ENCODE measurements at places on chromosomes 7 and 10. TPM values are rescaled to one million over a fixed set of nuclear protein-coding genes. Genes with fewer than 3 reads are reported as not detected.
A peak's percentile ranks its signal among the peaks of the same experiment; 100 is the strongest.

The SLC25A40 gene
- 38.0 TPM for total RNA-seq

The SHH gene
- not detected for total RNA-seq

The DRGX gene
- total RNA-seq, result not detected

The PRXL2A gene
- total RNA-seq, result 15.0 TPM

The NUTM2A gene
- total RNA-seq, result 0.64 TPM

The PDGFA gene
- total RNA-seq, result 5.2 TPM

- no peak overlapping the region for H3K27ac ChIP-seq
- peaks cover 24% of the 10 kb centered on the region for H3K4me1 ChIP-seq
- H3K27me3 ChIP-seq, result no peaks in the 10 kb centered on the region
- H3K36me3 ChIP-seq, result no peaks in the 10 kb centered on the region
- H3K4me3 ChIP-seq, result no peak overlapping the region
Measured at GRCh38 chr10:16964576-16965343, 147.5 kb upstream of the RSU1 start.

DNA sequence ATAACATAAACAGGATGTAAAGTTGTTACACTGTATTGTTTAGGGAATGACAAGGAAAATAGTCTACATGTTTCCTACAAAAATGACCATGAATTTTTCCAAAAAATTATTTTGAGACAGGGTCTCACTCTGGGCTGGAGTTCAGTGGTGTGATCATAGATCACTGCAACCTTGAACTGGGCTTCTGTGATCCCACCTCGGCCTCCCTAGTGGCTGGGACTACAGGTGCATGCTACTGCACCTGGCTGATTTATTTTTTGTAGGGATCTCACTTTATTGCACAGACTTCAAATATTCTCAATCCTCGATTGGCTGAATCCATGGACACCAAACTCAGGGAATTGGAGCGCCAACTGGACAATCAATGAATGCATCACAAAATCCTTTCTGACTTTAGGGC is 6.6 kb downstream of the CHCHD2 start:
- H3K27ac ChIP-seq, result no peak overlapping the region
- H3K4me3 ChIP-seq, result no peak overlapping the region
- peaks cover 41% of the 10 kb centered on the region for H3K36me3 ChIP-seq
- DNase-seq, result no peak
- H3K27me3 ChIP-seq, result no peaks in the 10 kb centered on the region

- no peak for DNase-seq
- no peaks in the 10 kb centered on the region for H3K4me1 ChIP-seq
- no peak overlapping the region for H3K4me3 ChIP-seq
- H3K36me3 ChIP-seq, result no peaks in the 10 kb centered on the region
Measured at GRCh38 chr10:116331815-116332214, 7.6 kb downstream of the CCDC172 start.

The LHFPL3 gene
- not detected for total RNA-seq

The PTEN gene
- 42.1 TPM for total RNA-seq

DNA sequence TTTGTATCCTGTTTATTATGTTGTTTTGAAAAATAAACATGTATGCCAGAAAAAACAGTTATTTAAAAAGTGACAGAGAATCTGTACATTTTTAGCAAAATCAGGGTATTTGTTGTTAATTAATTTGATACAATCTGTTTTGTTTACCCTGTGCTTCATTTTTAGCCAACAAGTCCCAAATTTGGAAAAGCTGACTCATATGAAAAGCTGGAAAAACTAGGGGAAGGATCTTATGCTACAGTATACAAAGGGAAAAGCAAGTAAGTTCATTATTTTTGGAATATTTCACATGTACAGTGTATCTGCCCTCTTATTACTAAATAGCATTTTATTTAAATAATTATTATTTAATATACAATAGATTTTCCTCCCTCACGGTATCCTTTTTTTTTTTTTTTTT is 151.4 kb downstream of the CDK14 start:
- H3K27me3 ChIP-seq, result no peaks in the 10 kb centered on the region
- H3K4me1 ChIP-seq, result no peaks in the 10 kb centered on the region
- DNase-seq, result no peak
- H3K27ac ChIP-seq, result no peak overlapping the region

GRCh38 chr7:1466524-1467271 is 7.4 kb upstream of the MICALL2 start:
- no peaks in the 10 kb centered on the region for H3K4me1 ChIP-seq
- no peak overlapping the region for H3K4me3 ChIP-seq
- no peak for DNase-seq

DNA sequence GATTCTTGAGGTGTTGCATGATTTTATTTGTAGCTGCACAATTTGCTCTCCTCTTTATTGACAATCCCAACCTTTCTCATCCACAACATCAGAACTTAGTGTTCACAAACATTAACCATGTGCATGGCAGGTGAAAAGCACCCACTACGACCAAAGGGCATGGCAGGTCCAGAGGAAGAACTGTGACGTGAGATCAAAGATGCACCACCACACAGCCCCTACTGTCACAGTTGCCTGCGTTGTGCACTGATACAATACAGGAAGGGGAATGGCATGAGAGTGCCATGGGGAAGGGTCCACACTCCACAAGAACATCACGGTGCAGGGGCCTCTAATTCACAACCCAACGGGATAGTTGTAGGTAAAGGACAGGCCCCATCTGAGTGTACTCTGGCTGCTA is 217.1 kb upstream of the PFKP start:
- no peak for DNase-seq
- H3K36me3 ChIP-seq, result no peaks in the 10 kb centered on the region
- H3K4me1 ChIP-seq, result no peaks in the 10 kb centered on the region
- H3K27ac ChIP-seq, result no peak overlapping the region
- H3K4me3 ChIP-seq, result no peak overlapping the region
- peaks cover 15% of the 10 kb centered on the region for H3K27me3 ChIP-seq

- H3K36me3 ChIP-seq, result no peaks in the 10 kb centered on the region
- no peak overlapping the region for H3K27ac ChIP-seq
- H3K27me3 ChIP-seq, result no peaks in the 10 kb centered on the region
- peaks cover 45% of the 10 kb centered on the region for H3K4me1 ChIP-seq
- DNase-seq, result no peak
- H3K4me3 ChIP-seq, result no peak overlapping the region
Measured at GRCh38 chr7:25619381-25619780, 391.1 kb upstream of the NPVF start.

- no peak overlapping the region for H3K27ac ChIP-seq
- no peak for DNase-seq
- no peak overlapping the region for H3K4me3 ChIP-seq
- peaks cover 3% of the 10 kb centered on the region for H3K27me3 ChIP-seq
- H3K36me3 ChIP-seq, result no peaks in the 10 kb centered on the region
- H3K4me1 ChIP-seq, result no peaks in the 10 kb centered on the region
Measured at GRCh38 chr7:117472335-117472734, 7.5 kb upstream of the CFTR start.

GRCh38 chr7:110541962-110542361 is 549.0 kb upstream of the LRRN3 start:
- H3K4me3 ChIP-seq, result no peak overlapping the region
- DNase-seq, result no peak
- no peak overlapping the region for H3K27ac ChIP-seq
- H3K4me1 ChIP-seq, result no peaks in the 10 kb centered on the region
- H3K36me3 ChIP-seq, result no peaks in the 10 kb centered on the region

DNA sequence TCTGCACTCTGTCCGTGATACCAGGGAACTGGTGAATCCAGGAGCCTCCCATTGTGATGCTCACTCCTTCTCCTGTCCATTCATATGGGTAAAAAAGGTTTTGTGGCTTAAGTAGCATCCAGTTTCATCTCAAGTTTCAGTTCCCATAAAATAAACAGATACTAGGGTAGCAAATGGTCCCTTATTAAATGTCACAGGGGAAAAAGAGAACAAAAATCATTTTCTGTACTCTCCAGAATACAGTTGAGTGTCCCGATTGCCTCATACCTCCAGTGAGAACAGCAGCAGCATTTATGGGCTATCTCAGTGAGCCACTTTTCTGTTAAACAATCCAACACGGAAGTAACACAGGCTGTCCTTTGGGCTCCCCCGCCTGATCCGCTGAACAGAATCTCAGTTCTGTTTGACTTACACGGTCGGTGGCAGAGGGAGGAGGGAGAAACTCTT is 179.6 kb downstream of the CELF2 start:
- DNase-seq, result no peak
- no peak overlapping the region for H3K4me3 ChIP-seq
- H3K27ac ChIP-seq, result peak overlapping the region; percentile 62
- no peaks in the 10 kb centered on the region for H3K27me3 ChIP-seq
- peaks cover 91% of the 10 kb centered on the region for H3K36me3 ChIP-seq
- H3K4me1 ChIP-seq, result peaks cover 97% of the 10 kb centered on the region

DNA sequence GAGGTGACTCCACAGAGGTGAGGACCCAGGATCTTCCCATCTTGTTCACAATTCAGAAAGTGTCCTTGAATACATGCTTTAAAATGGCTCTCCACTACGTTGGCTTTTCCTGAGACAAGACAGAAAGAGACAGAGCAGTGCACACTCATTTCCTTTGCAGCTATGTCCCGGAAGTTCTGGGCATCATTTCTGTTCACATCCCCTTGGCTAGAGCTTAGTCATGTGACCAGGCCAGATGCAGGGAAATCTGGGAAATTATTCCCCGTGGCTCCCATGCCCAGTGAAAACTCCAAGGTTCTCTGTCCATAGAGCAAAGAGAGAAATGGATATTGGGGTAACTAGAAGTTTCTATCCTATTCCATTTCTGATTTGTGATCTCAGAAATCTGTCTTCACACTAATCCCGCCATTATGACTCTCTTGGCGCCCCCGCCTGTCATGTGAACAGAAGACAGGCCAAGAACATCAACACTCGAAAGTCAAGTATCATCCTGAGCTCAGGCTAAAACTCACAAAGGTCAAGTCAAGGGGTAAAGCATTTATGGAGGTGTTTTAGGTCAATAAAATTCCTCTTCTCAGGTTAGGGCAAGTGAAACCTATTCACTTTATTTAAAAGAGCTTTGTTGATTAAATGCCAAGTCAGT is 251.4 kb upstream of the HABP2 start:
- peaks cover 15% of the 10 kb centered on the region for H3K27me3 ChIP-seq
- H3K4me1 ChIP-seq, result peaks cover 4% of the 10 kb centered on the region
- no peaks in the 10 kb centered on the region for H3K36me3 ChIP-seq
- no peak overlapping the region for H3K4me3 ChIP-seq
- peak; percentile 12 for DNase-seq

DNA sequence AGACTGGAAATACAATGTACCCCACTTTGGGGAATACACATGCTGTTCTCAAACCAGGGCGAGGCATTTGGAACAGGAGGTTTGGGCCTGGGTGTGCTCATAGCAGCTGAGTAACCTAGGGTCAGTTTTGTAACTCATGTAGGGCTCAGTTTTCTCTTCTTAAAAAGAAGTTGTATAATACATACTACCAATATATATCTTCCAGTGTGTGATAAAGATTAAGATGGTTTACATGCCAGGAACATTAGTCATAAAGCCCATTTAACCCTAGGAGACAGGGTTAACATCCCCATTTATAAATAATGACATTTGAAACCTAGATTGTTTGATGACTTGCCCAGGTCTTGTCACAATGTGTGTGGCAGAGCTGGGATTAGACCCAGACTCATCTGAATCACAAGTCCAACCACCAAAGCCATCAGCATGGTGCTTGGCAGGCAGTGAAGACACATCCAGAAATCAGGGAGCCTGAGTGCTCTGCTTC is 6.0 kb downstream of the AKR1B10 start:
- no peak overlapping the region for H3K27ac ChIP-seq
- H3K36me3 ChIP-seq, result no peaks in the 10 kb centered on the region
- DNase-seq, result no peak
- peaks cover 5% of the 10 kb centered on the region for H3K27me3 ChIP-seq

DNA sequence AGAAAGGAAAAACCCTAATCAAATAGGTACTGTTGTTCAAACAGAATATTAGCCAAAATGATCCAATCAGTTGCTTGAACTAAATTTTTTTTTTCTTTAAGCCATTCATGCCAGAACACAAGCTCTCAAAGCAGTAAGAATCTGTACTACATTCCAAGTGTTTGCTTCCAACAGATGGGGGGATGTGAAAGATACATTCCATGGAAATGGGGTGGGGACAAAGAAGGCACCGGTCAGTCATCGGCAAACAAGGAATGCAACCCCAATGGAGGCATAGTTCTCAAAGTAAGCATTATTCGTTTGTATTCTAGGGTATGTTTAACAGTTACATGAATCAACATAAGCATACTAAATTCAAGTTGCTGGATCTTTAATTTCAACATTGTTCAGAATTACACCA is 32.5 kb downstream of the C10orf143 start:
- no peak overlapping the region for H3K27ac ChIP-seq
- DNase-seq, result no peak
- H3K27me3 ChIP-seq, result no peaks in the 10 kb centered on the region
- no peaks in the 10 kb centered on the region for H3K4me1 ChIP-seq
- H3K36me3 ChIP-seq, result peaks cover 31% of the 10 kb centered on the region

GRCh38 chr10:66822801-66823200 is 103.0 kb upstream of the LRRTM3 start:
- H3K4me3 ChIP-seq, result no peak overlapping the region
- H3K27me3 ChIP-seq, result no peaks in the 10 kb centered on the region
- no peaks in the 10 kb centered on the region for H3K4me1 ChIP-seq
- DNase-seq, result no peak
- no peaks in the 10 kb centered on the region for H3K36me3 ChIP-seq

- H3K36me3 ChIP-seq, result no peaks in the 10 kb centered on the region
- no peak for DNase-seq
- H3K4me3 ChIP-seq, result no peak overlapping the region
Measured at GRCh38 chr7:71657386-71657785, 525.4 kb downstream of the GALNT17 start.

DNA sequence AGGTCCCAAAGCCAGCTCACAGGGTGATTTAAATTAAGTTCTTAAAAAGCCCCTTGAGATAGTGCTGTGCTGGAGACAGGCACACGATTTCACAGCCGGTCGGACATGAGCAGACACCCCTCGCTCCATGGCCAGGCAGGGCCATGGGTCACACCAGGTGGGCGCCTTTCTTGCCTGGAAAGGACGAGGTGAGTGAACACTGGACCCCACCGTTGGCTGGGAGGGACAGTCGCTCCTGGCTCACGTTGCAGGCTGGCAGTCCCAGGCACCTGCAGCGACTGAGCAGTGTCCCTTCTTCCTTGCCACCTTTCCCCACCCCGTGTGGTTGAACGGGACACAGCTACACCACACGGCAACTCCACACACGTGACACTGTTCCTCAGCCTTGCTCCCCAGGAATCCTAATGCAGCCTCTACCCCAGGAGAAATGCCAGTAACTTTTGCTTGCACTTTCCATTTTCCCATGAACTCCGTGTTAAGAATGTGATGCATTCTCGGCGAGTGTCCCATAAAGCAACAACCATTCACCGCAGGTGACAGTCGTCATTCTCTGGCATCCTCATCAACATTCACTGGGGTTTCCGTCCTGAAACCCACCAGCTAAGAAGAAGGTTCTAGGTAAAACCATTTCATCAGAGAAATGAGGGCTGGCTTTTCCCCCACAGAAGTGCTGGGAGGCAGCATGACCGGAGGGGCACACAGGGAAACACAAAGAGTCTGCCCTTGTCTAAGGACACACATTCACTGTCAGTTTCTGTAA is 217.4 kb downstream of the ZMYND11 start:
- DNase-seq, result no peak
- H3K4me3 ChIP-seq, result no peak overlapping the region
- H3K27me3 ChIP-seq, result no peaks in the 10 kb centered on the region
- H3K36me3 ChIP-seq, result no peaks in the 10 kb centered on the region
- H3K27ac ChIP-seq, result peak overlapping the region; percentile 37

GRCh38 chr7:38016567-38016966 is 96.1 kb downstream of the EPDR1 start:
- no peak overlapping the region for H3K4me3 ChIP-seq
- no peak for DNase-seq
- H3K36me3 ChIP-seq, result no peaks in the 10 kb centered on the region
- H3K4me1 ChIP-seq, result no peaks in the 10 kb centered on the region
- no peak overlapping the region for H3K27ac ChIP-seq

GRCh38 chr10:101708073-101708472 is 13.1 kb upstream of the FBXW4 start:
- no peaks in the 10 kb centered on the region for H3K36me3 ChIP-seq
- H3K4me1 ChIP-seq, result peaks cover 21% of the 10 kb centered on the region
- no peak for DNase-seq

The FASTK gene
- total RNA-seq, result 56.7 TPM

Measured in activated CD4-positive, alpha-beta T cell treated with anti-CD3 and anti-CD28 coated beads for 36 hours (primary cell).